Hepatocyte (in vitro differentiated cells): ENCODE measurements at places on chromosomes 3 and 15. TPM values are rescaled to one million over a fixed set of nuclear protein-coding genes. Genes with fewer than 3 reads are reported as not detected.

DNA sequence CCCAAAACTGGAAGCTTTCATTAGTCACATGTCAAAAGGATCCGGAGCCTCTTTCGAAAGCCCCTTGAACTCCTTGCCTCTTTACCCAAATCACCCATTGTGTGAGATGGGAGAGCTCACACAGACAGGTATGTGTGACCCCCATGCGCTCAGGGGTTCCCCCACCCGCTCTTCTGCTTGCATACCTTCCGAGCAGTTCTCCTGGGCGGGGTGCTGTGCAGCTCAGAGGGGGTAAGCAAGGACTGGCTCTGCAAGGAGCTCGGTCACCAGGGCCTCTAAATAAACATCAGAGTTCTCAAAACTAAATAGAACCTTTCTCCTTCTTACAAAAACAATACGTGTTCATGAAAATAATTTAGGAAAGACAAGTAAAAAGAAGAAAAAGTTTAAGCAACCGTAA, 55.7 kb downstream of the PXYLP1 start:
- H3K27ac ChIP-seq, result no peak overlapping the region
- no peaks in the 10 kb centered on the region for H3K27me3 ChIP-seq
- peaks cover 14% of the 10 kb centered on the region for H3K4me1 ChIP-seq
- no peak overlapping the region for H3K4me3 ChIP-seq
- no peak for DNase-seq

- no peaks in the 10 kb centered on the region for H3K27me3 ChIP-seq
- H3K4me1 ChIP-seq, result peaks cover 16% of the 10 kb centered on the region
- no peak overlapping the region for H3K4me3 ChIP-seq
- no peaks in the 10 kb centered on the region for H3K36me3 ChIP-seq
- no peak overlapping the region for H3K27ac ChIP-seq
- DNase-seq, result no peak
Observed at GRCh38 chr15:51883271-51883837, 53.9 kb downstream of the TMOD3 start.

Gene ZNF501
- total RNA-seq, result 2.6 and 7.3 TPM in 2 replicates

Gene LRRK1
- total RNA-seq, result 2.1 and 2.6 TPM in 2 replicates

DNA sequence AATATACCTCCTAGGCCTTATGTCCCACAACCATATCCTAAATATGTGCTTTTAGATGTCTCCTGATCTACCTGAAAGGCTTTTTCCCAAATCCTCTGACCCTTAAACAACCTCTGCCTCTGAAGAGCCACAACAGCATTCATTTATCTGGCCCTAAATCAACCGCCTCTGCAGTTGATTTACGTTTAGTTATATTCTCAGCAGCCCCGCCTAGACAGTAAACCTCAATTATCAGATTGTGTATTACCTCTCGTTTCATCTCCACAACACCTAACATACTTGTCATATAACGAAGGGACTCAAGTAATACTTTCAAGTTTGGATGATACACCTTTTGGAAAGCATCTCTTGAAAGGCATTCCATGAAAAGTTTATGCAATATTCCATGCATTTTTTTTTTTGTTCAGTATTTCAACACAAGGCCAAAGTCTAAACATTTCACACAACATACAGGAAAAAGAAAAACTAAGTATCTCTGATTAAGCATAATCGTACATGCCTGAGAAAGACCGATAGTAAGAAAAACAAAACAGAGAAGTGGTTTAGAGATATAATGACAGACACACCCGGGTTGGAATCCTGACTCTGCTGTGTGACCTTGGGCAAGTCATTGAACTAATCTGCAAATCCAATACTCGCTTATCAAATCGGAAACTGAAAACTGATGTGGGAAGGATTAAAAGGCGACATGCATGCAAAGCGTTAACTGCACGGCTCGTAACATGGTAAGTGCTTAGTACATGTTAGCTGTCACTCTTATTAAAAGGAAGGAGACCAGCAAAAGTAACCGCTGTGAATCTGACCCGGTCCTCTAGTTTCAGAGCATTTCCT, 778 bp downstream of the CRBN start:
- H3K4me1 ChIP-seq, result peaks cover 13% of the 10 kb centered on the region
- DNase-seq, result no peak
- no peaks in the 10 kb centered on the region for H3K27me3 ChIP-seq
- H3K4me3 ChIP-seq, result peak overlapping the region; percentile 100
